KBM-7 (cell line): ENCODE measurements at places on chromosomes 5 and 9.

GRCh38 chr9:96087669-96088299, 212.3 kb downstream of the ERCC6L2 start:
- no peak for DNase-seq

DNA sequence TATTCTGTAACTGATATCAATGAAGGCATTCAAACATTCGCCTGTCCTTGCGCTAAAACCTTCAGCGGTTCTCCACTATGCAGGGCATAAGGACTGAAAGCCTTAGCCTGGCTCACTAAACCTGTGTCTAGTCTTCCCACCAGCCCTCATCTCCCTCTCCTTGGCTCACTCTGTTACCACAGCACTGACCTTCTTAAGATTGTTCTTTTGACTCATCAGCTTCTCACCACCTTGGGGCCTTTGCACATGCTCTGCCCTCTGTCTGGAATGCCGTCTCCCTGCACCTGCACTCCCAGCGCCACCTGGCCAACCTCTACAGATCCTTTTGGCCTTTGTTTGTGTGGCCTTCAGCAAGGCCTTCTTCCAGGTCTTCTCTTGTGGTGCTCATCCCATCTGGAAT, 131.8 kb upstream of the IER5L start:
- no peak for DNase-seq

- DNase-seq = no peak
Observed at GRCh38 chr9:136926154-136926704, 18.3 kb downstream of the FBXW5 start.

DNA sequence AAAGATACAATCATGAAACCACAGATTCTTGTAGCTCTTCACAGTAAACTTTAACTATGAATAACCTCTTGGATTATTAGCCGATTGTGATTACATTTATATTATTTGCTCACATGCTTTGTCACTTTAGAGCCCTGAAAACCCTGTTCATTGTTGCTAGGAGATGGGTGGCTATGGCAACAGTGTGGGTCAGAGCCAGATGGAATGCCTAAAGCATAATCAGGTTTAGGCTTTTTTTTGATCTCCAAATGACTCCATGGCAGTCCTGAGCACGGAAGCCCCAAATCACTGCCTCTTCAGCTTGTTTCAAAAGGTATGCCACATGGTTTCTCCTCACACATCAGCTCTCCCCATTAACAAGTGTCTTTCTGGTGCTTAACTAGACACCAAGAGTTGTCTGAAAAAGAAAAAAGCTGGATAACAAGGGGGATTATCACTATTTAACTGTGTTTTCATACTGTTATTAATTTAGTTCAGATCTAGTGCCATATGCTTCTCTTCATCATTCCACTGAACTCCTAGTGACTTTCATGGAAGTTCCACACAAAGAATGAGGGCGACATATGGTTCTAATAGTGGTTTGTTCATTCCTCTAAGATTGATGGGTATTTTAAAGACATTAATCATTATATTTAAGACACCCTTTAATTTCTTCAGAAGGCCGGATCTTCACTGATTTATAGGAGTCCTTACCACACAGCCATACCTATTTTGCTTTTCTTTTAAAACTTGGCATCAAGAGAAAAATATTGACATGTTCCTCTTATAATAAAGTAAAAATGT, 88.8 kb upstream of the PAM start:
- DNase-seq = no peak

- DNase-seq = no peak
Observed at GRCh38 chr5:43833961-43834360, 231.0 kb downstream of the NNT start.

- no peak for DNase-seq
Observed at GRCh38 chr9:113646946-113647914, 183.7 kb downstream of the RGS3 start.

GRCh38 chr5:38562444-38563210, 6.2 kb upstream of the LIFR start:
- no peak for DNase-seq

- DNase-seq = no peak
Observed at GRCh38 chr5:107930891-107931290, 260.2 kb upstream of the EFNA5 start.

GRCh38 chr5:110917161-110917875, 154.2 kb upstream of the TSLP start:
- no peak for DNase-seq

DNA sequence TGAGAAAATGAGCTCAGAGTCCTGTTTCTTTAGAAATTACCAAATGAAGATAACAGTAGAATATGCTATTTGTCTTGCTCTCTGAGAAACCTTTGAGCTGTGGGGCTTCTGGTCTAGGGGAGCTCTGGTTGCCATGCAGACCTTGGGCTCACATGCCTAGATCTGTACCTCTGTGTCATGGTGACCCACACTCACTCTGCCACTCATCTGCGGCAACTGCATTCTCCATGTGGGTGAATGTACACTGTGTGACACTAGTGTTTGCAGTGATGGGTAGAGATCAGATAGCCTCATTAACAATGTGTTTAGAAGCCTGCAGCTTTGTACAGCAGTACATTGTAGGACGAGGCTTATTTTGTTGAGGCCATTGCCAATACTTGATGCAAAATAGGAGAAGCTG, 521.2 kb downstream of the CHSY3 start:
- no peak for DNase-seq

- DNase-seq = no peak
Observed at GRCh38 chr5:74310997-74311930, 329.3 kb downstream of the ENC1 start.

DNA sequence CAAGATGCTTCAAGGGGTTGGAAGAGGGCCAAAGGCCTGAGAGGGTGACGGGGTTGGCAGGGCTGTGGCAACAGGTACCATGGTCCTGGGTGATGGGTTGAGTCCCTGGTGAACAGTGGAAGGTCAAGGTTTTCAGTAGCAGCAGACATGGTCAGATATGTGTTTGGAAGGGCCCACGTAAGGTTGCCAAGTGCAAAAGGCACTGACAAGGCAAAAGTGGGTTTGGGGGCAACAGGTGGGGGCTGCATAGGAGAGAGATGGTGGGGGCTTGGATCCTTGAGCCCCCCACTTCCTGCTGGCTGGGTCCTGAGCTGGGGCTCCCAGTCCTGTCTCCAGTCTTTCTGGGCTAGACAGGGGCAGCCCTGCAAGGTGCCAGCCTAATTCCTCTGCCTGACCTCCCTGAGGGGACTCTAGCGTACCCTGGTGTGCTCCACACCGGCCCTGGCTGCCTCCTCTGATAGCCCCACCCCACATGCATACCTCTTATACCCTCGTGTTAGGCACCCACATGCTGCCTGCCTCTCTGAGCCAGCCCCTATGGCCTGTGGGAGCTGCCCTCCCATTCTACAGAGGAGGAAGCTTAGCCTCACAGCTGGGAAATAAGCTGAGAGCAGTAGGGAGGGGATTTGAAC, 20.9 kb upstream of the NSD1 start:
- DNase-seq = no peak

DNA sequence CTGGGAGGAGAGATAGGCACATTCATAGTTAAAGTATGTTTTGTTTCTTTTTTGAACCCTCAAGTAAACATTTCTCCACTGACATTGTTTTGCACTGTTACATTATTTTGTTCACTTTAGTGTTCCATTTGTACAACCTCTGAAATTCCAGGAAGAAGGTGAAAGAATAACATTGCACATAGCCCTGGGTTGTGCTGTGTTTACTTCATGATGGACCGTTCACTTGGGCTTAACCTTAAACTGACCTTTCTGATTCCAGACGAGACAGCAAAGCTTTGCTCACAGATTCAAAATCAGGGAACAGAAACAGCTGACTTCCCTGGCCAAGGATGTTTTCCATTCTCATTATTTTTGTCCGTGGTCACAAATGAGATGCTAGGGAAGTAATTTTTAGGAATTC, 42.8 kb upstream of the GDNF start:
- no peak for DNase-seq

DNA sequence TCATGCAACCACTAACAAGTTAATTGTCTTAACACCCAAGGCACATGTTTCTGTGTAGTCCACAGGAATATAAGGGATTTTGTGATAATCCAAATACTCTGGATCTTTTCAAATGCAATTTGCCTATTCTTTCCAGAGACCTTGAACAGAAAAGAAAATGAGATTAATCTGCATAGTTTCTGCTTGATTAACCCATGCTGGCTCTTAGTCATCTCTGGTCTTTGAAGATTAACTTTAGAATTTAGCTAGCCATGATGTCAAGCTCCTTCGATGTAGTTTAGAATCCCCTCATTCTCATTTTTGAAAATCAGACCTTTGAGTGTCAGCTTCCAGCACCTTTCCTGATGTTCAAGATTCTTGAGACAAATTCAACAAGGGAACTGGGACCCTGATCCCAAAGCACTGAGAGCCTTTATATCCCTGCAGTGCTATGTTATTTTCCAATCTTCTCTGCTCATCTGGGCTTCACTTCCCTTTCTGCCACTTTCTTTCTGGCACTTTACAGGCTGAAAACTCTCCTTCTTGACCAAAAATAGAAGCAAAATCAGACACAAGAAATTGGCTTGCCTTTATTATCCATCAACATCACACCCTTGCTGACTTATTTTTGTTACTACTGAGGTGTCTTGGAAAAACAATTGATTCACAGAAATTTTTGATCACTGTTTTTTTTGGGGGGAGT, 155.5 kb downstream of the PALM2AKAP2 start:
- DNase-seq = peak; percentile 42

GRCh38 chr5:109560554-109560953, 129.2 kb upstream of the MAN2A1 start:
- DNase-seq = no peak

DNA sequence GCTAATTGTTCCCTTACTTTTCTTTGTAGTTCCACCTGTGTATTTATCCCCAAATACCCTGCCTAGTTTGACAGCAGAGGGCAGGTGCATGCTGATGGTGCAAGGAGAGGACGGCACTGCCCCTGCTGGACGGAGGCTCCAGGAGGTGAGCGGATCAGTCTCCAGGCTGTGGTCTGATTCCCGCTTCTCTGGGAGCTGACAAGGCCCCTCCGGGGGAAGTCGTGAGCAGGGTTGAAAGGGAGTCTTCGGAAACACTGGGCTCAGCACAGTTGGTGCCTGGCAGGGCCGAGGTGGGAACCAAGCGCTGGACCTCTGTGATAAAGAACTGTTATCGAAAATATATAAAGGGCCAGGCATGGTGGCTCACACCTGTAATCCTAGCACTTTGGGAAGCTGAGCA, 52.9 kb downstream of the RASGEF1C start:
- no peak for DNase-seq

GRCh38 chr5:67311701-67312100, 115.1 kb upstream of the CD180 start:
- DNase-seq = no peak

GRCh38 chr9:38406476-38407186, 14.1 kb downstream of the ALDH1B1 start:
- no peak for DNase-seq

DNA sequence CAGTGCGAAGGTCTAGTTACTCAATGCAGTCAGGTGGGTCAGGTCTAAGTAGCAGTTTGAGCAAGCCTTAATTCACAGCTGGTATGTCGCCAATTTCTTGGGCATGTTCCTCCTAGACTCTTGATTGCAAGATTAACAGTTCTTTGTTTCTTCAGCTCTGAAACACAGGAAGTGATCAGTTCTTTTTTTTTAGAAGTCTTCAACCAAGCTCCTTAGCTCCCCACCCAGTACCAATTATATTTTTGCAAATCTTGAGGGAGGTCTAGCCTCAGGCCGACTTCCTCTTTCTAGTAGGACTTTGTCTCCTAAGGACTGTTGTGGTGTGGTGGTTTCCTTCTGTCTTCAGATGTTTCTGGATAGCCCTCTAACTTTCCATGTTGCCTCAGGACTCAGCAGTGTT, 2054.2 kb downstream of the MAT2B start:
- DNase-seq = peak; percentile 96

DNA sequence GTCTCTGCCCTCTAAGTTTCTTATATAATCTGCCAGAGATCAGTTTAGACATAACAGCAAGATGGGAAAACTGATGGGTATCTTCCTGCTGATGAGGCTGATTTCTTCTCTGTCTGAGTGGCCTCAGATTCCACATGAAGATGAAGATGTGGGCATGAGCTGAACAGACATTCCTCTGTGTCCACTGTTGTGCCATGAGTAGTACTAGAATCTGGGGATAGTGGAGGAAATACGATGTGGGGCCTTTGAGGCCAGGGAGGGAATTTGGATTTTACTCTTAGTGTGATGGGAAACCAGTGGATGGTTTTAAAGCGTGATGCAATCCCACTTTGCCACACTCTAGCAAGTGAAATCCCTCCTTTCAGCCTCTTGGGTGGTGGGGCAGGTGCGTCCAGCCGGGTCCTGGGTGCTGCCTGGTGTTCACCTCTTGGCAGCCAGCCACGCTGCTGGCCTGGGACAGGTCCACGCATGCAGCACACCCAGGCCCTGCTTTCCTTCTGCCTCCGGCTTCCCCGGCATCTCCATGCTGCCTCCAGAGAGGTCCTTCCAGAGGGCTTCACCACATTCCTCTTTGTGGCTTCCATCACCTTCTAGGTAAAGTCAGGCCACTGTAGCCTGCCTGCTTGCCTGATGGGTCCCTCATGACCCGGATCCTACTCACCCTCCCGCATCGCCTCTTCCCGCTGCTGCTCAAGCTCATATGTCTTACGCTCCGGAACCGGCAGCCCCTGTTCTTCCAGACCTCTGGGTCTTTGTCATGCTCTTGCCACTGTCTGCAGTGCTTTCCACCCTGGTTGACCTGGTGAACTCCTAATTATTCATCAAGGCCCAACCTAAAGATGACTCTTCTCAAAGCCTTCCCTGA, 28.1 kb upstream of the SH3PXD2B start:
- DNase-seq = no peak

DNA sequence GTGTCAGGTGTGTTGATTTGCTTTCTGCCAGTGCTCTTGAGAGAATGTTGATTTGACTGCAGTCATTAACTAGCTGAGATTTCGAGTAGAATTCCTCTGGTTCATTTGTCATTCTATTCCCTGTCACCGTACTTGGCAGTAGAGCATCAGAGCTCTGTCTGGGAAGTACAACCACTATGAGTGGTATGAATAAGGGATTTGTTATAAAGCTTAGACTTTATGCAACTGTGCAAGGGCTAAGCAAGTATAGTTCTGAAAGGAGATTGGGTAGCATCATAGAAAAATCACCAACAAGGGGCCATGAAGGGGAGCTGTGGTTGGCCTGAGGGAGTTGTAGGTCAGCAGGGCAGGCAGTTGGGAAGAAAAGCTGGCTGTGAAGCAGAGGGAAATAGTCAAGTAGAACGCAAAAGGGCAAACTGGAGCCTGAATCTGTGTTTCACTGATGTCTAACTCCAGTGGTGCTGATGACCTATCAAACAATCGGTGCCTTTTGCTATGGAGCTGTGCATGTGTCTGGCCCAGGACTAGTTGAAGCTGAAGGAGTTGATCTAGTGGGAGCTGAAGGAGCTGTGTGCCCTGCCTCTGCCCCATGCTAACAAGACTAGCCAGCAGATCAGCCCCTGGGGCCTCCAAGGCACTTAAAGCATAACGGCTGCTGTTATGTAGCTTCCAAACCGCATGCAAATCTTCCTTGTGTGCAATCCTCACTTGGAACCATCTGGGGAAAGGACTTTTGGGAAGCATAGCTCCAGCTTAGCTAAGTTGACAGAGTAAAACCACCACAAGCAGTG, 110.0 kb downstream of the SLC28A3 start:
- no peak for DNase-seq

GRCh38 chr5:6666762-6667161, 33.5 kb downstream of the SRD5A1 start:
- no peak for DNase-seq

GRCh38 chr9:36739373-36740116, 166.8 kb downstream of the MELK start:
- DNase-seq = no peak
